Naive thymus-derived CD8-positive, alpha-beta T cell (primary cell): ENCODE measurements at places on chromosomes 4 and X. TPM values are rescaled to one million over a fixed set of nuclear protein-coding genes. Genes with fewer than 3 reads are reported as not detected.

The FAM47E gene
- polyA plus RNA-seq, result not detected

The TXK gene
- 57.8 TPM for polyA plus RNA-seq

DNA sequence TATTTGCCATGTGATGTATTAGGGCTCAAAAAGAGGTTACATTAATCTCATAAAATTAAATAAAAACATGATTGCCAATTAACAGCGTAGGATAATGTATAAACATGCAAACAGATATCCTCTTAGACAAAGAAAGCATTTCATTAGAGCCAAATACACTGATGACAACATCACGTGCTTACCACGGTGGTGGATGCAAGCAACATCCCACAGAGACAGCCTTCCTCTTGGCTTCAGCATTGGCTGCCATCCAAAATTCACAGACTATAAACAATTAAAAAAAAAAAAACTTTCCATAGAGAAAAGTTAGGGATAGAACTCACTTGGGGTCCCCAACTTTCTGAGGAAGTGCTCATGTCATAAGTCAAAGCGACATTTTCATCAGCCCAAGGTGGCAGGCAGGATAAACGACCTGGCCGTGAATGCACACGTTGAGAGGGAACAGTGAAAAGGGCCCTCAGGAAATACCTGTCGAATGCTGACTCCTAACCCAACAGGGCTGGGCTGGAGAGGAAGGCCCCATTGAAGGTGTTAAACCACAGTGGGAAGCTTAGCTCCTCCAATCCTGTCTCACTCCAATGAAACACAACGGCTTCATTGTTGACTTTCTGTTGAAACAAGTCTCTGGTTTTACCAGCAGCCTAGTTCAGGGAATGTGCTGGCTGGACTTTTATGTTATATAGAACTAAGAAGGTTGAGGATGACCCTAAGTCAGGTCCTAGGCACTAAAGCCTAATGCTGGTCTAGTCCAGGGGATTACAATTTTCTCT lies 48.4 kb downstream of the IDS start:
- H3K36me3 ChIP-seq, result no peaks in the 10 kb centered on the region
- H3K4me3 ChIP-seq, result no peak overlapping the region
- no peak for DNase-seq
- H3K27ac ChIP-seq, result no peak overlapping the region
- H3K4me1 ChIP-seq, result no peaks in the 10 kb centered on the region
- peaks cover 6% of the 10 kb centered on the region for H3K27me3 ChIP-seq

The SSX3 gene
- not detected for polyA plus RNA-seq

DNA sequence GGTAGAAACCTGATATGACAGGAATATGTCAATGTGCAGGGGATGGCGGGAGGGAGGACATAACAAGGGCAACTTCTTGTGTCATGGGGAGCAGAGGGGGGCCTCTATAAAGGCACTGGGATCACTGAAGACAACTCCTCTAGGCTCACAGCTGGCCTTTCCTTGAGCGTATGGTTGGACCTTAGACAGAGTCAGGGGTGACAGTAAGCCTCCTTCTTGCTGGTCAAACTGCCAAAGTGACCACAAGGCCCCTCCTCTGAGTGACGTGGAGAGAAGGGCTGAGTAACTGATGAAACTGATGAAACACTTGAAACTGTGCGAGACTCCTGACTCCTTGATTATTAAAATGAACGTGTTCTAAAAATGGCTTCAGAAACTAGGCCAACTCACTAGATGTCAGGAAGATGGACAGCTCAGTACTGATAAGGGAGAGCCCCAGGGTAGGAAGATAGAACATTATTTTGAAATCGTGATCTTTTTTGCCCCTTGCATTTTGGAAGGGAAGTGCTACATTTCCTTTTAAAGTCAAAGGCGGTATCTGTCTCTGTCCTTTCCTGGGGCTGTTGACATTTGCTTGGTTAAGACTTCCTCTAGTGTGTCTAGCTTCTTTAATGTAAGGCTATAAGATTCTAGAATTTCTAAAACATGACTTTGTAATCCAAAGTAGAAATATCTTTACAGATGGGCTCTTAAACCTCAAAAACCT lies 1.6 kb downstream of the RAB33A start:
- H3K27me3 ChIP-seq, result no peaks in the 10 kb centered on the region
- no peak for DNase-seq
- peaks cover 55% of the 10 kb centered on the region for H3K4me1 ChIP-seq
- peaks cover 4% of the 10 kb centered on the region for H3K36me3 ChIP-seq
- H3K27ac ChIP-seq, result peak overlapping the region; percentile 90

- DNase-seq, result no peak
- peaks cover 25% of the 10 kb centered on the region for H3K4me1 ChIP-seq
- no peak overlapping the region for H3K27ac ChIP-seq
- H3K27me3 ChIP-seq, result no peaks in the 10 kb centered on the region
Observed at GRCh38 chrX:154120567-154120966, 23.1 kb upstream of the MECP2 start.

GRCh38 chr4:55561889-55562288 lies 15.2 kb upstream of the CLOCK start:
- H3K4me3 ChIP-seq, result no peak overlapping the region
- H3K27me3 ChIP-seq, result peaks cover 9% of the 10 kb centered on the region
- no peaks in the 10 kb centered on the region for H3K36me3 ChIP-seq
- H3K4me1 ChIP-seq, result no peaks in the 10 kb centered on the region
- H3K27ac ChIP-seq, result no peak overlapping the region

DNA sequence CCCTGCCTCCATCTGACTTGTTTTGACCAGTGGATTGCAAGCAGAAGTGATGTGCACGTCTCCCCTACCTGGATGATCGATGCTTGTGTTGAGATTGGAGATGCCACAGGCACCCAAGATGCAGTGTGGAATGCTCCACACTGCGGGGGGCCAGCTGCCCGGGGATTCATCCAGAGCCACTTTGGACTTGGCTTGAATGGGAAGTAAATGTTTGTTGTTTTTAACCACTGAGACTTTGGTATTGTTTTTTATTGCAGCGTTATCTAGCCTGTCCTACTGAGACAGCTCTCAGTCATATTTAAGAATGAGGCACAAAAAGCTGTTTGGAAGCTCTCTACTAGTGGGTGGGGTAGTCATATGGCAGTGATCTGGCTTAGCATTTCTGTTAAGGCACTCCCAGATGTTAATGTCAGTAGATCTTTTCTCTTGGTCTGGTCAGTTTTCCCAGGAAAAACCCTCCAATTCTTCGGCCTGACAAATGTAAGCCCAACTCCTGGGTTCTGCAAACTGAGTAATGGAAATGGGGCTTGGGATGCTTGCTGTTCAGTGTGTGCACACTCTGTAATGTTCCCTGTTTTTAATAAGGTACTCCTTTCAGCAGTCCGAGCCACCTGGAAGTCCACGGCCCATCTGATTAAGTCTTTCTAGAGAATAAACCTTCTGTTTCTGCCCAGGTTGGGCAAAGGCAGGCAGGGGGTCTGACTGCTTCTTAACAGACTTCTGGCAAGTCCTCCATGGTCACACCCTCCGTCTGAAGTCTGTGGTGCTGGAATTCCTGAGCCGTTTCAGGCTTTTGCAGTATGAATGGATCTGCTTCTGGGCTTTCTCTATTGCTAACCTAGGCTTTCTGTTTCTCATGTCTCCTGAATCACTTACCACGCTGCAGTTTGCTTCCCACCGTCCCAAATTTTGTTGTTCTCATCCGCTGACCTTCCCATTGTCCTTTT lies 74.8 kb downstream of the WWC2 start:
- no peaks in the 10 kb centered on the region for H3K36me3 ChIP-seq
- H3K27ac ChIP-seq, result no peak overlapping the region
- no peak overlapping the region for H3K4me3 ChIP-seq
- no peak for DNase-seq
- H3K27me3 ChIP-seq, result peaks cover 8% of the 10 kb centered on the region

The SNX12 gene
- 4.2 TPM for polyA plus RNA-seq

DNA sequence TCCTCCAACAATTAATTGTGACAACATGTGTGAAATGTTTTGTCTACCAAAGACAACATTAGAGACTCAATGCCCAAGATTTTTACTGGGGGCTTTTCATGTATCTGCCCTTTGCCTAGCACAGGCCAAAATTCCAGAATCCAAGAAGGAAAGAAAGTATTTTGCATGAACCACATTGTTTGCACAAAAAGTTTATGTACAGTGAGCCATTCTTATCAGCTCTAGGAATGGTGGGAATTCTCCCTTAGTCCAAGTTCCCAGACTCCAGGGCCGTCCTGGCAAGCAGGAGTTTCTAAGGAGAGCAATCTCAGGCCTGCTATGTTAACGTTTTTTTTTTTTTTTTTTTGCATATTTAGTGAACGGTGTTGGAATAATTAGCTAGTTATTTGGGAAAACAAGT lies 21.6 kb downstream of the GPRASP1 start:
- no peak overlapping the region for H3K4me3 ChIP-seq
- H3K4me1 ChIP-seq, result peaks cover 18% of the 10 kb centered on the region
- no peaks in the 10 kb centered on the region for H3K27me3 ChIP-seq
- peaks cover 25% of the 10 kb centered on the region for H3K36me3 ChIP-seq
- DNase-seq, result no peak

GRCh38 chr4:7672601-7673000 lies 237.9 kb upstream of the PSAPL1 start:
- no peak overlapping the region for H3K27ac ChIP-seq
- no peak for DNase-seq
- no peak overlapping the region for H3K4me3 ChIP-seq

DNA sequence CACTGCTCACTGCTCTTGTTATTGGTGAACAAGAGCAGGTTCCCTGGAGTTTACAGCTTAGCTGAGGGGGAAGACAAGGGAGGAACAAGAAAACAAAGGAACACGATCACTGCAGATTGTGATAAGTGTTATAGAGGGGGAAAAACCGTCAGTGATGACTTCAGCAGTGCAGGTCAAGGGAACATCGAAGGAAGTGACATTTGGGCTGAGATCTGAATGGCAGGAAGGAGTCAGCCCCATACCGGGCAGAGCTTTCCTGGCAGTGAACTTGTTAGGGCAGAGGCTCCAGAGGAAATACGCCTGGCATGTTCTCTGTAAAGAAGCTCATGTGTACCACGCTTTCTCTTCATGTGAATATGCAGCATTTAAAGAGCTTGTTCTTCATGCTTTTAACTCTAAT lies 78.1 kb downstream of the LDB2 start:
- DNase-seq, result no peak
- H3K27ac ChIP-seq, result no peak overlapping the region
- no peak overlapping the region for H3K4me3 ChIP-seq
- peaks cover 4% of the 10 kb centered on the region for H3K27me3 ChIP-seq
- H3K4me1 ChIP-seq, result no peaks in the 10 kb centered on the region

GRCh38 chrX:46456125-46456922 lies 88.9 kb downstream of the ZNF674 start:
- no peak overlapping the region for H3K27ac ChIP-seq
- H3K4me3 ChIP-seq, result no peak overlapping the region
- no peaks in the 10 kb centered on the region for H3K27me3 ChIP-seq
- no peak for DNase-seq
- H3K4me1 ChIP-seq, result peaks cover 10% of the 10 kb centered on the region

DNA sequence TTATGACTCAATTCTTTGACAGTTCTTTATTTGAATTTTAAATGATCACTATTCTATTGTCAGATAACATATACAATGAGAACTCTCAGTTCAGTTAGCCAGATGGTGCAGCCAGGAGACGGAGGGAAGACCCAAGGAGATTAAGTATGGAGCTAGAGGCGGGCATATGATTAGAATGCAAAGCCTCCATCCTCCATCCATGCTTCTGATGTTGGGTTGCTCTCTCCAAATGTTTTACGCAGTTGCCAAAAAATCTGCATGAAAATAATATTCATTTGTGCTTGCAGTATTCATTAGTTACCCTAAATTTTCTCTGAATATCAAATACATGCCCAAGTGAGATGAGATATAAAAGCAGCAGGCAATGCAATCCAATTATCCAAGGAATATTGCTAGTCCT lies 874.8 kb downstream of the C4orf33 start:
- no peak for DNase-seq
- no peak overlapping the region for H3K27ac ChIP-seq
- no peaks in the 10 kb centered on the region for H3K27me3 ChIP-seq
- no peaks in the 10 kb centered on the region for H3K36me3 ChIP-seq
- H3K4me3 ChIP-seq, result no peak overlapping the region

DNA sequence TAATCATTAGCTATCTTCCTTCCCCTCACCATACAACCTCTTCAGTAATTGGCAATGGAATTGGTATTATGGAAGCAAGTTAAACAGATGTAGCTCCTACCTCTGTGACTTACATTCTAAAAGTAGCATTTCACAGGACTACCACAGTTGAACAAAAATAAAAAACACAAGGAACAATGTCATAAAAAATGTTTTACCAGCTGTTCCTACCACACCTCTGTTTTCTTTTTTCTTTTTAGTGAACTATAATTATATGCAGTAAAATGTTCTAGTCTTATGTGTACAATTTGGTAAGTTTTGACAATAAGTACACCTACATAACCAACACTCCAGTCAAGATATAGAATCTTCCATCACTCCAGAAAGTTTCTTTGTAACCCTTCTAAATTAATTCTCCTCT lies 54.1 kb upstream of the GEMIN8 start:
- no peaks in the 10 kb centered on the region for H3K36me3 ChIP-seq
- peaks cover 19% of the 10 kb centered on the region for H3K27me3 ChIP-seq
- no peak overlapping the region for H3K27ac ChIP-seq

DNA sequence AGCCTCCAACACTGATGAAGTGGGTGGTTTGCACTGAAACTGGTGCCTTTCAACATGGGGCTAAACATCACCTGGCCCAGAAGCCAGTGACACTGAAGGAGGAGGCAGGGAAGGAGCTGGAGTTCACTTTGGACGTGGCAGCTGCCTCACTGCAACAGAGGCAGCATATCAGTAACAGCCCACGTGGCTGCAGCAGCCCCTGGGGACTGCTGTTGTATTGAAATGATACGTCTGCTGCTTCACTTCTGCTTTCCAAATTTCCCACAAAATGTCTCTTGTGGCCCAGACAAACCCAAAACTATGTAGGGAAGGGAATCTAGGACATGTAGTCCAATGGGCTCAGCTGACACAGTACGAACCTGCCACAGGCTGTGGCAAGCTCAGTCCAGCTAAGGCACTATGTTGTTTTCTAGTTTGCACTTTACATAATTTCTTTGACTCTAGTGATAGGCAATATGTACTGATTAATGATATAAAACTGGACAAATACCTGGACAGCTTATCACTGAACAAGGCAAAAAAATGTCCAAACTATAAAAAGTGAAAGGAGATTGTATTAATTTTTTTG lies 84.7 kb upstream of the RAPGEF2 start:
- DNase-seq, result no peak
- H3K27ac ChIP-seq, result no peak overlapping the region
- no peaks in the 10 kb centered on the region for H3K4me1 ChIP-seq
- H3K36me3 ChIP-seq, result no peaks in the 10 kb centered on the region
